GM23248 (cell line): ENCODE measurements at places on chromosomes 16 and 17. TPM values are rescaled to one million over a fixed set of nuclear protein-coding genes. Genes with fewer than 3 reads are reported as not detected.

Gene TBC1D3G
- total RNA-seq: not detected in 2 replicates

Gene HOXB8
- total RNA-seq: not detected in 2 replicates

Gene MARCHF10
- total RNA-seq: 1.8 and 7.1 TPM in 2 replicates

Gene SCGB1C2
- not detected in 2 replicates for total RNA-seq

Gene EPX
- total RNA-seq: not detected in 2 replicates

Gene C16orf86
- total RNA-seq: 2.1 and 6.6 TPM in 2 replicates

Gene ABCA8
- 8.0 and 14.4 TPM in 2 replicates for total RNA-seq

Gene SOX15
- 3.9 TPM in 1 of 2 replicates, not detected in the other for total RNA-seq

Gene OR2C1
- 0.51 TPM in 1 of 2 replicates, not detected in the other for total RNA-seq

Gene NUPR1
- total RNA-seq: 22.3 and 54.8 TPM in 2 replicates

Gene CLEC3A
- not detected in 2 replicates for total RNA-seq

Gene REXO5
- total RNA-seq: 7.0 and 11.0 TPM in 2 replicates

Gene PIMREG
- 20.7 and 28.7 TPM in 2 replicates for total RNA-seq
